ENCODE measurements at places on chromosomes 5 and 9.

- H3K4me3 ChIP-seq = no peak overlapping the region
- H3K27me3 ChIP-seq = no peaks in the 10 kb centered on the region
- DNase-seq = no peak
- no peaks in the 10 kb centered on the region for H3K36me3 ChIP-seq
- H3K4me1 ChIP-seq = no peaks in the 10 kb centered on the region
Observed at GRCh38 chr9:9091387-9091786, 1291.8 kb upstream of the DMAC1 start.

- H3K4me1 ChIP-seq = no peaks in the 10 kb centered on the region
- H3K27ac ChIP-seq = no peak overlapping the region
- no peaks in the 10 kb centered on the region for H3K27me3 ChIP-seq
- no peak overlapping the region for H3K4me3 ChIP-seq
- no peaks in the 10 kb centered on the region for H3K36me3 ChIP-seq
Observed at GRCh38 chr5:148807851-148808250, 18.6 kb upstream of the ADRB2 start.

- H3K27me3 ChIP-seq = no peaks in the 10 kb centered on the region
- no peak for DNase-seq
- no peaks in the 10 kb centered on the region for H3K4me1 ChIP-seq
- no peaks in the 10 kb centered on the region for H3K36me3 ChIP-seq
- H3K4me3 ChIP-seq = peak overlapping the region; percentile 80
Observed at GRCh38 chr5:37370550-37370863, 399 bp downstream of the NUP155 start.

DNA sequence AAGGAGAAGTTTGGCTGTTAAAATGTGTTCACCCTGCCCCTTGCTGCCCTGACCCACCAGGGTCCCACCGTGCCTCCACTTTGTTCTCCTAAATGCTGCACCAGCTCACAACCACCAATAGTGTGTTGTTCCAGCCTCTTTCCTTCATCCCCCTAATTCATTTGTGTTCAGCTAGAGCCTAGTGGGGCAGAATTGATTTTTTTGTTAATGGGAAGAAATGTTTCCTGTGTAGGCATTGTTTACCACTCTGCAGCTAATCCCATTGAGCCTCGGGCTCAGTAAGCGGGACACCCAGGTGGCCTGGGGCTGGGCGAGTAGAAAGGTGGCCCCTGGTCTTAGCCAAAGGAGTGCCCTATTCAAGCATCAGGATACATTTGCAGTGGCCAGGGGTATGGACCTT lies 127.6 kb downstream of the MVB12B start:
- no peaks in the 10 kb centered on the region for H3K27me3 ChIP-seq
- H3K27ac ChIP-seq = no peak overlapping the region
- no peak for DNase-seq
- no peaks in the 10 kb centered on the region for H3K4me1 ChIP-seq

DNA sequence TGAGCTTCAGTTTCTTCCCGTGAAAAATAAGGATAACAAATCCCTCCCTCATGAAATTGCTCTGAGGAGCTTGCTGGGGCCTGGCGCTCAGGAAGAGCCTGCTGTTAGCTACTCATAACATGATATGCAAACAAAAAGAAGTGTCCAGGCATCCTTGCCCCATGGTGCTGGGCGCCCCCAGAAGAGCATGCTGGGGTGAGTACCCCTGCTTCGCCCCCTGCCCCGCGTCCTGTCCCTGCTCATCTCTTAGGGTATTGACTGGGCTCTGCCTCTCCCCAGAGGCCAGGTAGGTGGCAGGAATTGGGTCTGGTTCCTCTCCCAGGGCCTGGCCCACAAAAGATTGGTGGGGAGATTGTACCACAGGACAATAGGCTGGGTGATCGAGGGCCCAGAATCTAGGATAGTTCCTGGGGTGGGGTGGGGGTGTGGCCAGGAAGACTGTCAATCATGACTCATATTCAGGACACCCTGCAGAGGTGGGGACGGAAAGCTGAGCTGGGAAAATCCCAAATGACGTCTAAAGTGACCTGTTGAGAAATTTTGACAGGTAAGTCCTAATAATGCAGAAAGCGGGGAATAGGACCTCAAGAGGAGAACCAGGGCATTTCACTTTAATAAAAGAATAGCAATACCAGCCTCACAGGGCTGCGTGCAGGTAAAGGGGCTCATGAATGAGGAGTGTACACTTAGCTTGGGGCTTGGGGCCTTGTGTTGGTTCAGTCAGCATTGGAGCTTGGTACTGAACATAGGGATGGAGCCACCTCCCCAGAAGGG lies 8.9 kb downstream of the PITX1 start:
- H3K27ac ChIP-seq = no peak overlapping the region
- DNase-seq = no peak
- no peaks in the 10 kb centered on the region for H3K36me3 ChIP-seq
- no peaks in the 10 kb centered on the region for H3K4me1 ChIP-seq

DNA sequence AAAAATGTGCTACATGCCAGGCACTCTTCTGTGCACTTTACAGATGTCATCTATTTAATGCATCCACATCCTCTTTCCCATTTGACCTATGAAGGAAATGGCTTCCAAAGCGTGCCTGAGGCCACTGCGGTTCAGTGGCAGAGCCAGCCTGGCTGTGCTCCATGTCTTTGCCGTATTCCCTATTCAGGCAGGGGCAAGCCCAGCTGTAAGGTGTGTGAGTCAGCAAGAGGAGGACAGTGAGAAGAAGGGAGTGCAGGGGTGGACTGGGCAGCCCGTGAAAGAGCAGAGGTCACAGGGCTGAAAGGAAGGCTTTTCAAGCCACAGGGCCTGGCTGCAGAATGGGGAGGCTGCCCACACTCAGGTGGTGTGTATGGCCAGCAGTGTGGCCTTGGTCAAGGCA lies 91.7 kb downstream of the HRH2 start:
- no peaks in the 10 kb centered on the region for H3K27me3 ChIP-seq
- DNase-seq = peak; percentile 68
- no peak overlapping the region for H3K27ac ChIP-seq
- no peaks in the 10 kb centered on the region for H3K36me3 ChIP-seq
- H3K4me1 ChIP-seq = no peaks in the 10 kb centered on the region

DNA sequence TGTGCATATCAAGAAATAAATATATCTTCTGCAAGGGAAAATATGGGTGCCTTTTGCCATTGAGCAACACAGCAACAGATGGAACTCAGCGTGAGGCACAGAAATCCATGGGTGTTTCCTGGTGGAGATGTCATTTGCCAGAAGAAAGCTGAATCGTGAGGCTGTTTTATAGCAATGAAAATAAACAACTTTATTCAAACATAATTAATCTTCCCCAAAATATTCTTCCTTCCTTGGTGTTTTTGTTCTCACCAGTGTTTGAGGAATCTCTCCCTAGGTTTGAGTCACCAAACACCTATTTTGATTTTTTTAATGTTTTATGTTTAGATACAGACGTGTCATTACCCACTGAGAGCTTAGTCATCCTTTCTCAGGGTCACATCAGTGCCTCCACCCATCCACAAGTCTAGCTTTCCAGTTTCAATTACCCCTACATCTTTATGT lies 65.8 kb upstream of the PAPPA start:
- no peaks in the 10 kb centered on the region for H3K36me3 ChIP-seq
- H3K4me3 ChIP-seq = no peak overlapping the region
- H3K4me1 ChIP-seq = no peaks in the 10 kb centered on the region

- H3K4me3 ChIP-seq = no peak overlapping the region
- no peaks in the 10 kb centered on the region for H3K4me1 ChIP-seq
- H3K27ac ChIP-seq = peak overlapping the region; percentile 57
- H3K27me3 ChIP-seq = no peaks in the 10 kb centered on the region
Observed at GRCh38 chr9:96505316-96505991, 55.5 kb downstream of the HABP4 start.

GRCh38 chr5:136811551-136811950 lies 446.2 kb upstream of the TRPC7 start:
- H3K4me3 ChIP-seq = no peak overlapping the region
- H3K27me3 ChIP-seq = no peaks in the 10 kb centered on the region
- no peak for DNase-seq
- no peaks in the 10 kb centered on the region for H3K4me1 ChIP-seq
- H3K36me3 ChIP-seq = no peaks in the 10 kb centered on the region

GRCh38 chr5:122384739-122385235 lies 72.8 kb downstream of the SNCAIP start:
- H3K27ac ChIP-seq = no peak overlapping the region
- no peaks in the 10 kb centered on the region for H3K36me3 ChIP-seq
- H3K4me3 ChIP-seq = no peak overlapping the region
- no peak for DNase-seq

DNA sequence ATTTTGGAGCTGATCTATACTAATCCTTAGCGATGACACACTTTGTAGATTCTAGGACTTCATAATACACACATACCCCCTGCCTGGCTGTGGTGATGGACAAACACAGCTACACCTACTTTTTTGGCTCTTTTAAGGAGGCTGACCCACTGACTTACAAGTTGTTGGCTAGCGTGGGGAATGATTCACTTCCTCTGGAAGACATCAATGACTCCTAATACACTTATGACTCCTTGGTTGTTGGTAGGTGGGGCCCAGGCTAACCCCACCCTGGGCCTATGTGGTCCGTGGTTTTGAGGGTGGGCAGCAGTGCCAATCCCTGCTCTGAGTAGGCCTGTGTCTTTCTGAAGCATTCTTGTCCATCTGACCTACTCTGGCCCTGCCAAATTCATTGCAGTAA lies 144.4 kb downstream of the SLC12A2 start:
- DNase-seq = no peak
- H3K27me3 ChIP-seq = no peaks in the 10 kb centered on the region
- no peak overlapping the region for H3K4me3 ChIP-seq
- no peaks in the 10 kb centered on the region for H3K4me1 ChIP-seq
- no peak overlapping the region for H3K27ac ChIP-seq

- H3K27ac ChIP-seq = no peak overlapping the region
- no peaks in the 10 kb centered on the region for H3K4me1 ChIP-seq
- no peak overlapping the region for H3K4me3 ChIP-seq
- no peaks in the 10 kb centered on the region for H3K36me3 ChIP-seq
- no peaks in the 10 kb centered on the region for H3K27me3 ChIP-seq
Observed at GRCh38 chr9:130344366-130344765, 78.8 kb downstream of the HMCN2 start.

DNA sequence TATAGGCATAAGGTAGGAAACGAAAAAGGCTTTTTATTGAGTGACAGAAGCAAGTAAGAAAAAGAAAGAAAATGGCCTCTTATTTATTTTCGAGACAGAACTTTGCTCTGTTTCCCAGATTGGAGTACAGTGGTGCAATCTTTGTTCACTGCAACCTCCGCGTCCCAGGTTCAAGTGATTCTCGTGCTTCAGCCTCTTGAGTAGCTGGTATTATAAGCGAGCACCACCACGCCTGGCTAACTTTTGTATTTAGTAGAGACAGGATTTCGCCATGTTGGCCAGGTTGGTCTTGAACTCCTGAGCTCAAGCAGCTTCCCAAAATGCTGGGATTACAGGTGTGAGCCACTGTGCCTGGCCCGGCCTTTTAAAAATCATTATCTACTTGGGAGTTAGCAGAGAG lies 70.7 kb downstream of the NSD1 start:
- H3K36me3 ChIP-seq = no peaks in the 10 kb centered on the region
- no peaks in the 10 kb centered on the region for H3K27me3 ChIP-seq
- no peak overlapping the region for H3K27ac ChIP-seq
- H3K4me1 ChIP-seq = no peaks in the 10 kb centered on the region

GRCh38 chr5:15344954-15345353 lies 155.0 kb upstream of the FBXL7 start:
- H3K36me3 ChIP-seq = no peaks in the 10 kb centered on the region
- H3K27me3 ChIP-seq = no peaks in the 10 kb centered on the region
- H3K27ac ChIP-seq = no peak overlapping the region

- H3K36me3 ChIP-seq = no peaks in the 10 kb centered on the region
- H3K27ac ChIP-seq = no peak overlapping the region
- H3K4me1 ChIP-seq = no peaks in the 10 kb centered on the region
- no peaks in the 10 kb centered on the region for H3K27me3 ChIP-seq
- no peak for DNase-seq
- H3K4me3 ChIP-seq = no peak overlapping the region
Observed at GRCh38 chr9:32926911-32927310, 74.5 kb downstream of the APTX start.

DNA sequence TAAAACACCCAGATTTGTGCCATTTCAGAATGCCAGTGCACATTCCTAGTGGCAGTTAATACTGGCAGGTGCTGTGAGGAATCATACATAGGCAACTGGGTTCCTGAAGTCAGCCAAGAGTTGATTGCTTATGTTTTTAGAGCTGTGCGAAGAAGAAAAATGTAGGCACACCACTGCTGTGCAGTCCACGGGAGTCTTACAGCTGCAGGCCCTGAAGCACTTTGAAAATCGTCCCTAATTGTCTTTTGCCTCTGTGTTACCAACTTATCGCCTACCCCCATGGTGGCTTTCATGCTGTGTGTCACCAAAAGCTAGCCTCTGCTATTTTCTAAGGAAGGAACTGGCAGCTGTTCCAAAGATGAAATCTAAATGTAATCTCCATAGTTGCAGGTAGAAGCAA lies 263.9 kb downstream of the ARRDC3 start:
- peaks cover 6% of the 10 kb centered on the region for H3K4me1 ChIP-seq
- H3K36me3 ChIP-seq = no peaks in the 10 kb centered on the region
- H3K27me3 ChIP-seq = no peaks in the 10 kb centered on the region
- H3K27ac ChIP-seq = peak overlapping the region; percentile 71

- no peak for DNase-seq
- no peaks in the 10 kb centered on the region for H3K4me1 ChIP-seq
- H3K27ac ChIP-seq = no peak overlapping the region
- H3K36me3 ChIP-seq = no peaks in the 10 kb centered on the region
Observed at GRCh38 chr5:13478831-13479465, 465.5 kb downstream of the DNAH5 start.

DNA sequence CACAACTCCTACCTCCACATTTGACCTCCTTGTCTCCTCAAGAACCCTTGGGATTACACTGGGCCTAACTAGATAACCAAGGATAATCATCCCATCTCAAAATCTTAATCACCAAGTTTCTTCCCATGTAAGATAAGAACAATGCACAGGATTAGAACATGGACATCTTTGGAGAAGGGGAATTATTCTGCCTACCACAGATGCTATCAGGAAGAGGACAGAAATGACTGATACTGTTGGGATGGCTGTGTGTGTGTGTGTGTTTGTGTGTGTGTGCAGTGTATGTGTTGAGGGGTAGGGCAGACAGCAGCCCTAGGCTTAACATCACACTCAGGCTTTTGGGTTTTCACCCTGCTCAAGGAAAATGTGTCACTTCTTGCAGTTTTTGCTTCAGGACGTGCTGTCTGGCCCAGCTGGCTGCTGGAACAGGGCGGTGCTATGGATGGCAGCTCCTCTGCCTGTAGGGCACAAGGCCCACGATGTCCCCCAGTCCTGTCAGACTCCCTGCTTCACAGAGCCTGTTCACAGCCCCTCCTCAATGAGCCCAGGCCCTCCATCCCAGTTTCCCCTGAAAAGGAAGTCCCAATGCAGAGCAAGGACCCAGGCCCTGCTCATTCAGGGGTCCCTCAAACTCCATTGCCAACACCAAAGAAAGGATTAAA lies 7.7 kb downstream of the CA9 start:
- no peaks in the 10 kb centered on the region for H3K27me3 ChIP-seq
- H3K36me3 ChIP-seq = no peaks in the 10 kb centered on the region
- H3K4me3 ChIP-seq = no peak overlapping the region

All from breast epithelium (tissue), 4 donors.